ENCODE measurements at places on chromosomes 7 and 10. TPM values are rescaled to one million over a fixed set of nuclear protein-coding genes. Genes with fewer than 3 reads are reported as not detected.

- peak overlapping the region; percentile 66 for H3K4me3 ChIP-seq
- peak; percentile 87 for DNase-seq
- peaks cover 17% of the 10 kb centered on the region for H3K4me1 ChIP-seq
- H3K27me3 ChIP-seq, result peaks cover 7% of the 10 kb centered on the region
- H3K36me3 ChIP-seq, result peaks cover 2% of the 10 kb centered on the region
Observed at GRCh38 chr7:155490697-155491628, 33.0 kb downstream of the EN2 start.

DNA sequence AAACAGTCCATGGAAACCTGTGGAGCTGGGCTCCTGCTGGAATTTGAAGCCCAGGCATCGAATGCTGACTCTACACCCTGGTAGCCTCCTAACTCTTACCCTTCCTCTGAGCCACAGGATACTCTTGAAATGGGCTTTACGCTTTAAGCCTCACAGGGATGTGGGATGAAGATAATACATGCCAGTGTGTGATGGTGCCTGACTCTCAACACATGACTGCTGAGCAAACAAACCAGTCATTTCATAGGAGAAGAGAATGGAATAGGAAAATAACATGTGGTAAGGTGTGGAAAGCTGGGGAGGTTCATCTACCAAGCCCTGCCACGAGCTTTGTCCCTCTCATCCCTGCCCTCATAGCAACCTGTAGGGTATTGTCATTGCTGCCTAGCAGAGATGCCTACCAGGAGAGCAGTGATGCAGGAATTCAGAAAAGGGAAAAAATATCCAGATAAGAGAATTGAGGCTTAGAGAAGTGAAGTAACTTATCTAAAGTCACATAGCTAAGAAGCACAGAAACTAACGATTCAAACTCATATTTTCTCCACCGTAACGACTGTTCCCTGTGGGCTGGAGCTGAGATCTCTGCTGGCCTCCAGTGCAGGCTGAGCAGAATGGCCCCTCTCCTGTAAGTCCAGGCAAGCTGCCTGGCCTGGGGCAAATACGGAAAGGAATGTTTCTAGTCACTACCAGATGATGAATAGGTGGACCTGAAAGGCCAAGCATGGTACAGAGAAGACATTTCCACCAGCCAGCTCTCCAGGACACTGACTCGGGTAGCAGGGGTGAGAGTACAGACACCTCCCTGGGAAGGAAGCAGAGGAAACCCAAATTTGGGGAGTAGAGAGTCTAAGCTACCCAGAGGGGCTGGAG is 90.2 kb upstream of the DUSP5 start:
- H3K27me3 ChIP-seq, result no peaks in the 10 kb centered on the region
- peak overlapping the region; percentile 63 for H3K27ac ChIP-seq
- H3K4me3 ChIP-seq, result no peak overlapping the region
- H3K4me1 ChIP-seq, result peaks cover 59% of the 10 kb centered on the region

- no peaks in the 10 kb centered on the region for H3K36me3 ChIP-seq
- H3K4me3 ChIP-seq, result no peak overlapping the region
- H3K27ac ChIP-seq, result peak overlapping the region; percentile 62
- H3K27me3 ChIP-seq, result no peaks in the 10 kb centered on the region
Observed at GRCh38 chr7:116575853-116576252, 51.0 kb downstream of the CAV1 start.

GRCh38 chr10:116254422-116255155 is 18.4 kb downstream of the GFRA1 start:
- H3K4me1 ChIP-seq, result peaks cover 37% of the 10 kb centered on the region
- no peaks in the 10 kb centered on the region for H3K27me3 ChIP-seq
- H3K36me3 ChIP-seq, result no peaks in the 10 kb centered on the region
- peak overlapping the region; percentile 75 for H3K27ac ChIP-seq
- DNase-seq, result no peak

HYAL4 gene
- total RNA-seq, result not detected
